ENCODE measurements at places on chromosomes 12 and 14. TPM values are rescaled to one million over a fixed set of nuclear protein-coding genes. Genes with fewer than 3 reads are reported as not detected.

DNA sequence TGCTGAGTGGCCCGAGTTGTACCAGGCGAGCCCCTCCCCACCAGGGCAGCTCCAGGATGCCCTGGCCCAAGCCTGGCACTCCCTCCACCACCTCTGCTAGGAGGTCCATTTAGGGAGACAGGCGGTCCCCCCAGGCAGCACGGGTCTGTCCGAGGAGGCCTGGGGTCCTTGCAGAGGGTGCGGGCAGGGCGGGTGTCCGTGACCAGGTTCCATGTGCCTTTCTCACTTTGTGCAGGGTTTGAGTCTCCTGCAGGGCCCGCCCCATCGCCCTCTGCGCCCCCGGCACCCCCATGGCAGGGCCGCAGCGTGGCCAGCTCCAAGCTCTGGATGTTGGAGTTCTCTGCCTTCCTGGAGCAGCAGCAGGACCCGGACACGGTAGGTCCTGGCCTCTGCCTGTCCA is 56.8 kb upstream of the TSPAN9 start:
- DNase-seq, result no peak

The NKX2-1 gene
- not detected for total RNA-seq

- DNase-seq, result no peak
Measured at GRCh38 chr12:55729819-55730818, 1.3 kb upstream of the CD63 start.

DNA sequence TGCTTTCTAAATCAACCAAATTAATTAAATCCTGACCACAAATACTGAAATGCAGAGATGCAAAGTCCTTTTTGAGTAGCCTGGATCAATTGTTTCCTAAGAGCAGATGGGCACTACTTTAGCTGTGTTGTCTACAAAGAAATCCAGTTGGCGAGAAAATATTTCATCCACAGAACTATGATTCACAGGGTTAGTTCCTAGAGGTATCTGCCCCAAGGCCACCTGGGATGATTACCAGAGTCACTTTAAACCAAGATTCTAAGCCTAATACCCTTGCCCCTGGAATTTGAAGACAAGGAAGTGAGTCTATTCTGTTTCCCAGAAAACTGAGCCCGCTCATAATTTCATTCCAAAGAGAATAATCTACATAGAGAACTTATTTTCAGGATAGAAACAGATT is 198.4 kb downstream of the PPM1H start:
- DNase-seq, result no peak

DNA sequence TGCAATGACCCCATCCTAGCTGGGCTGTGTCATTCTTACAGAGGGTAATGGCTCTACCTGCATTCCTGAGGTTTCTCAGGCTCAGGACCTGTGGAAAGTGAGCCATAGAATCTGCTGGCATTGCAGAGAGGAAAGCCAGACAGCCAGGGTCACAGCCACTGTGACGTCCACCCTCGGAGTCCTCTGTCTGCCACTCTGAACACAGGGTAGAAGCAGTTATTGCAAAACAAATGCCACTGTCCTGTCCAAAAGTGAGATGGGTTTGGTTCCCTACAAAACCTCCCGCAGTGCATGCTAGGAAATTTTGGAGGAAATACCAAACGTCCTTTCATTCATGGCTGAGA is 37.8 kb downstream of the TNFAIP2 start:
- DNase-seq, result no peak

GRCh38 chr14:55267820-55268219 is 3.4 kb upstream of the FBXO34 start:
- DNase-seq, result no peak

The FAM181A gene
- 2.4 TPM for total RNA-seq

- no peak for DNase-seq
Measured at GRCh38 chr12:85805654-85806053, 30.6 kb downstream of the RASSF9 start.

DNA sequence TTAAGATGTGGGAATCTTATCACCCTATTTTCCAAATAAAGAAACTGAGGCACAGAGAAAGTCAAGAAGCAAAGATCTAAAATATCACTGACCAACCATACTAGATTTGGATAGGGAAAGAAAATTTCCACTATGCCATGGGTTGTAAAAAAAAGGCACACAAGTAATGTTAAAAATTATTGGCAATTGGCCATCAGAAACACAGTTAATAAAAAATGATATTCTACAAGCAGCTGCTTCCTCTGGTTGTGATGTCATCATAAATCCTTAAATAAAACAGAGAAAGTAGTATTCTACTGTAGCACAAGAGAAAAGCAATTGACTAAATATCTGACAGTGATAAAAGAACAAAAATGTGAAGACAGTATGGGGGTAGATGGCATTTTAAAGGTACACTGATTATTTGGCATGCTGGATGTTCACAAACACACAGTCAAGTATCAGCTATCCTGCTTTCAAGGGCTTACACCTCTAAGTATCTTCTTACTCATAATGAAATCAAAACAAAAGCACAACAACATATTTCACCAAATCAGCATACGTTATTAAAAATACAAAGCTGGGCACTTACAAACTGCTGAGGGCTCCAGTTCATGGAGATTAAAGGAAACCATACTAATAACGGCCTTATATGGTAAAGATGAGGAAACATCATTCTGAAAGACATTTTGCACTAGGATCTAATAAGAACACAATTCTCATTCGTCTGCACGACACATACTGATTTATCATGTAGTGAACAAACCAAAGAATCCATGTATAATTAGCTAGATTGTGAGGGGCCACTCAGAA is 45.7 kb downstream of the CORO1C start:
- no peak for DNase-seq

The CCDC175 gene
- total RNA-seq, result 14.2 TPM

- DNase-seq, result no peak
Measured at GRCh38 chr12:108194585-108194984, 65.5 kb downstream of the WSCD2 start.

GRCh38 chr14:93954900-93955849 is 21.2 kb downstream of the ASB2 start:
- DNase-seq, result no peak

- no peak for DNase-seq
Measured at GRCh38 chr14:89681086-89682018, 264.3 kb upstream of the FOXN3 start.

The SPIC gene
- not detected for total RNA-seq

The SLCO1B1 gene
- total RNA-seq, result not detected

GRCh38 chr12:46370380-46370734 is 2.2 kb downstream of the SLC38A2 start:
- DNase-seq, result no peak

The NPAS3 gene
- 76.7 TPM for total RNA-seq

GRCh38 chr12:58523360-58523759 is 396.9 kb downstream of the LRIG3 start:
- no peak for DNase-seq

DNA sequence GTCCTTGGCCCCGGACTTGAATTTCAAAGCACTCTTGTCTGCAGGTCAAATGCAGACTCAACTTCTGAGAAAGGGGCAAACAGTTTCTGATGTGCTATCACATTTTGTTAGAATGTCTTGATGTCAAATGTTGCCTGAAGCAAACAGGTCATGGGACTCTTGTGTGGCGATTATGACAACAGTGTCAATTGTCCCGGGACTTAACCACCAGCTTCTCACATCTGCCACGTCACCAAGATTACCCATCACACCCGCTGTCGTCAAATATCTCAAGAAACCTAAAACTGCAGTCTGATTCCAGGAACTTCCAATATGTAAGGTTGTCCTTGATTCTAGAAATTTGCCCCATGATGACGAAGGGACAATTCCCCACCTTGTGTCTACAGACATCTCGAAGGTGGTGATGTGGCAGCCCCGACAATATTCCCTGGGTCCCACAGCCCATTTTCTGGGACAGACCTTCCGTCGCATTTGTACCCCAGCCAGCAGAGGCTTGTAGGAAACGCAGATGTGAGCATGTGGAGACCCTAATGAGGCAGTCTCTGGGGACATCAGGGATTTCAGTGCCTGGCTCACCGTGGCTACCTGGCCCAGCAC is 21.3 kb downstream of the LRTM2 start:
- no peak for DNase-seq

- no peak for DNase-seq
Measured at GRCh38 chr12:2259369-2259768, 206.6 kb downstream of the CACNA1C start.

GRCh38 chr12:27123642-27124041 is 41.3 kb upstream of the C12orf71 start:
- DNase-seq, result no peak

DNA sequence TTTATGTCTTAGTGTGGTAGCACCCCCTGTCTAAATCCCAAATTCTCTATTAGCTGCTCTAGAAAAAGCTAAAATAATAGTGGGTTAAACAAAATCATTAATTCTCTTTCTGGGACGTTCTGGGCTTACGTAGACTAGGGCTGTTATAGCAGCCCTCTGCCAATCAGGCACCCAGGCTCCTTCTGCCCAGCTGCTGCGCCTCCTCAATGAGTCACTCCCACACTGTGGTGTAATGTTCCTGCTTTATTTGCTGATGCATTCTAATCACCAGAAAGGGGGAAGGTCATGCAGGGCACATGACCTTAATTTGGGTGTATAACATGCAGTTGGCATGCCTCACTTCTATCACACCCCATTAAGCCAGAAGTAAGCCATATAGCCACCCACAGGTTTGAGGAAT is 294.5 kb downstream of the GALC start:
- no peak for DNase-seq

DNA sequence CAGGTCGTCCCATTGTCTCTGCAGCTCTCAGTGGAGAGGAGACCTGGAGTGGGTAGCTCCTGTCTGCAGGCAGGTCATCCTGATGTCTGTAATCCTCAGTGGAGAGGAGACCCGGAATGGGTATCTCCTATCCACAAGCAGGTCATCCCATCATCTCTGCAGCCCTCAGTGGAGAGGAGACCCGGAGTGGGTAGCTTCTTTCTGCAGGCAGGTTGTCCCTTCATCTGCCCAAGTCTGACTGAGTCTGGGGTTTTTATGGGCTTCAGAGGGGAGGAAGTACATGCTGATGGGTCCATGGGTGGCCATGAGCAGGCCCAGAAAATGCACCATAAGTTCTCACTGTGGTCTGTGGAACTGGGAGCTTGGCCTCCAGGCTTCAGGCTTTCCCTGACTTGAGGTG is 28.9 kb upstream of the PAPLN start:
- DNase-seq, result no peak

DNA sequence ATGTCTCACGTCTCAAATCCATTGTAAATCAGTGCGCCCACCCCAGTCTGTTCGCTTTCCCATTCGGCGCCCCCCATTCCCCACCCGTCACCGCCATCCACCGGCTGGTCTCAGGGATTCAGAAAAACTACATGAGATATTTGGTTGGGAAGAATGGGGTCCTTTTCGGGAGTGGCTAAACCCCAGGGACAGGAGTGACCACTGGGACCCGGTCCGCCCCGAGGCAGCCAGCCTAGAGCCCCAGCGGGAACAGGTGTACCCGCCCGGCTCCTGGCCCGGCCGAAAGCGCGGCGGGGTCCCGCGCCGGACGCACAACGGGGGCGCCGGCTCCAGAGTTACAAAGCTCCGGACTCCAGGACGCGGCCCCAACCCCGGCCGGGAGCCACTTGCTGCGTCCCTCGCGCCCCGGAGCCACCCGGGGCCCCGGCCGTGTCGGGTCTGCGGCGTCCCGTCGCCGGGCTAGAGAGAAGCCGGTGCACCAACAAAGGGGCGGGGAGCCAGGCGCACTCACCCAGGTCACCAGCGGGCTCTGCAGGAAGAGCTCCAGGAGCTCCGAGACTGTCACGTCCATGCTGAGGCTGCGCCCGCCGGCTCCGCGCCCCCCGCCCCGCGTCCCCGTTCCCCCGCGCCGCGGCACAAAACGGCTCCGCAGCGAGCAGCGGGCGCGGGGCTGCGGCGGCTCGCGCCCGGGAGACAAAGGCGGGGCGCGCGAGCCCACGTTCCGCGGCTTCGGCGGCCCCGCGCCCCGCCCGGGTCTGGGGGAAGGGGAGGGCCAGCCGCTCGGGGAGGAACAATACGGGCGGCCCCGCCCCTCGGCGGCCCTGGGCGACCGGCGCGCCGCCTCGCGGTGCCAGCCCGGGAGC is at the start of gene CCDC88C:
Gene CCDC88C, minus strand, starts transcription at position 701 of the 863 bp plus-strand sequence. Its CDS starts 130 bp downstream, at position 571.
- DNase-seq, result peak; percentile 49

The TM9SF1 gene
- 18.9 TPM for total RNA-seq

The TMEM233 gene
- not detected for total RNA-seq

GRCh38 chr12:31999692-32000091 is 40.5 kb downstream of the RESF1 start:
- no peak for DNase-seq

The PMEL gene
- 0.54 TPM for total RNA-seq

DNA sequence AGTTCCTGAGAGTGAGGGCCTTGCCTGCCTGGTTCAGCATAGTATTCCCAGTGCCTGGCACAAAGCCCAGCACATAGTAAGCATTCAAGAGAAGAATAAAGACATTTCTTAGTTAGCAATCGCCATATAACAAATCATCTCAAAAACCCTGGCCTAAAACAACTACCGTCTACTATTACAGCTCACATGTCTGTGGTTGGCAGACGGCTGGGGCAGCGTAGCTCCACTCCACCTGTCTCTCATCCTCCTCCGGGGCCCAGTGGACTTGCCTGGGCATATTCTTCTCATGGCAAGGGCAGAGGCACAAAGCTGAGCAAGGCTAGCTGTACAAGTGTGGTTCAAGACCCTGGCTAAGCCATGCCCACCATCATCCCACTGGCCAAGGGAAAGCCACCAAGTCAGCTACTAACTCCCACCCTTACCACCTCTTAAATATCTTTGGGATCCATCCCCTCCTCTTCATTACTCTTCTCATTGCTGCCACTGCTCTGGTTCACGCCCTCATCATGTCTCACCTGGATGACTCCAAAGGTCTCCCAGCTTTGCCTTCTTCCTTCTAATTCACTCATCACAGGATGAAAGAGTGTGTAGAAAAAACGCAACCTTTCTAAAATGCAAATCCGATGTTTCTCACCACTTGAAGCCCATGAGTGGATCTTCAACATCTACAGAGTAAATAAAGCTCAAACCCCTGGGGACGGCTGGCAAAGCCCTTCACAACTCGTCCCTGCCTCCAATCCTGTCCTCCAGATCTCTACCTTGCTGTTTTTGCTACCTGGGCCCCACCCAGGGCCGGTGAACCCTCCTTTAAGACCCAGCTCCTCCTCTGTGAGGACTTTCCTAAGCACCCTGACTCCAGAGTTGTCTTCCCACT is 10.4 kb downstream of the TMEM229B start:
- DNase-seq, result no peak
